NCI-H1436 treated with DMSO at 0.1 percent for 48 hours (cell line): ENCODE measurements at places on chromosomes 5 and 9.

- no peak for DNase-seq
Measured at GRCh38 chr5:33457817-33458216, 17.1 kb downstream of the TARS1 start.

DNA sequence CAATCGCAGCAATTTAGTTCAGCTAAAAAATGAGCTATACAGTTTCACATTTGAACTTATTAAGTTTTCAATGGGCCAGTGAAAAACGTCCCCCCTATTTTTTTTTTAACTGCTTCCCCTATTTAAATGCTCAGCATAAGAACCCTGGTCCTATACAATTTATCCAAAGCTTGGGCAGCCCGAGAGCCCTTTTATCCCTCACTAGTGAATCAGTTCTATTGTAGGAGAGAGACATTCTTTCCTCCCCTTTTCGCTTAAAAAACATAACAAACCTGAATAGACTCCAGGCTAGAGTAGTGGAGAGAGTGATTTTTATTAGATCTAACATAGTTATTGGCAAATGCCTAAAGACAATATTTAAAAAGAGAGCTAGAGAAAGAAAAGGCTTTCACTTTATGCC is 1.4 kb downstream of the LIX1 start:
- DNase-seq = no peak

- no peak for DNase-seq
Measured at GRCh38 chr5:76690704-76691466, 25.0 kb upstream of the F2R start.

- DNase-seq = no peak
Measured at GRCh38 chr5:110612794-110613247, 113.7 kb downstream of the TMEM232 start.

- no peak for DNase-seq
Measured at GRCh38 chr5:137199201-137199600, 299.9 kb downstream of the SPOCK1 start.

GRCh38 chr5:153543959-153544470 is 53.5 kb downstream of the GRIA1 start:
- DNase-seq = no peak

DNA sequence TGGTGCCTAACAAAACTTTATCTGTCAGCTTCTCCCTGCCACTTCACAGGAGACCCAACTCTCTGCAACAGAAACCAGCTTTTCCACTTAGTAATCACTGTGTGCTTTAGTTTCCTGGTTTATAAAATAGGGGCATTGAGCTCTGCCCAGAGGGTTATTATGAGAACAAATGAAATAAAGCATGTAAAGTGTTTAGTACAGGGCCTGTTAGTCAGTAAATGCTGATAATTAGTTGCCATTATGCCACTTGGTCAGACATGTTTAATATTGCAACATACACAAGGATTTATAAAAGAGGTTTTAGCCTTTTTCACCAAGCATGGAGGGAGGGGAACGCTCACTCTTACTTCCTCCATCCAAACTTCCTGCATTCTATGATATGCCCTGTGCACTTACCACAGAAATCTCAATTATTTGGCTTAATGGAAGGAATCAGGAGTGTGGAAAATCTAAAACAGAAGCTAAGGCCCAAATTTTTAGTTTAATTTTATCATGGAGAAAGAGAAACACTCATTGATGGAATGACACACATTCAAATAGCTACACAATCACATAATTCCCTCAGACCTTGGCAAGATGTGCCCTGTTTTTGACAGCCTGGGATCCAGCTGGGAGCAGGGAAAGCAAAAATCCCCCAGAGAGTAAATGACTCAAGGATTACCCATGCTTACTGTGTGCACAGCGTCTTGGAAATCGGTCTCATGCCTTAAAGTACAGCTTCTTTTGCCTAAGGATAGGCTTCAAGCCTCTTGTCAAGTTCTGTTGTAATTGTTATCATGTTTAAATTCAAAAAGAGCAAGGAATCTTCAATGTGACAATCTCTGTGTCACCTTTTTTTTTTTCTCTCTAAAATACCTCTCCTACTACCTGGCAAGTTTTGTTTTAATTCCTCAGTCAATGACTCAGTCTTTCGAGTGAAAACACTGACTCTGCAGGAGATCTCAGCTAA is 34.0 kb downstream of the ZNF474 start:
- no peak for DNase-seq

DNA sequence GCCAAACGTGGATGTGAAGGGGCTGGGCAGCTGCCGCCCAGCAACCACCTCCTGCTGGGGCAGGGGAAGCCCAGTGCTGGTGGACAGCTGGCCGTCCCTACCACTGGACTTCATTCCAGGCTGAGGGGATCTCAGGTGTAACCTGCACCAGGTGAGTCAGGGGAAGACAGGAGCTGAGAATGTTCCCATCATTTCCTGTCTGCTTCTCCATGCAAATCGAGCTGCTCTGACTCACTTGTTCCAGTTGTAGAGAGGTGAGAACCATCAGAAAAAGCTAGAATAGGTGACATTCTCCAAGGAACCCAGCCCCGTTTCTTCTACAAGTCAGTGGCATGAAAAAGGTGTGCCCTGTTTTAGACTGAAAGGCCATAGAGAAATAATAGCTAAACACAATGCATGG is 21.8 kb upstream of the BARX1 start:
- no peak for DNase-seq
